ENCODE measurements at places on chromosomes 11 and 22.

- no peak for DNase-seq
Observed at GRCh38 chr11:8794126-8794525, 111.5 kb downstream of the RPL27A start.

GRCh38 chr22:41846268-41846987 lies 13.5 kb downstream of the SREBF2 start:
- DNase-seq: no peak

GRCh38 chr22:20423906-20424551 lies 13.6 kb downstream of the SCARF2 start:
- no peak for DNase-seq

GRCh38 chr11:30991376-30991775 lies 378.2 kb downstream of the DCDC1 start:
- DNase-seq: no peak

GRCh38 chr11:123525097-123525496 lies 95.0 kb downstream of the GRAMD1B start:
- DNase-seq: no peak

DNA sequence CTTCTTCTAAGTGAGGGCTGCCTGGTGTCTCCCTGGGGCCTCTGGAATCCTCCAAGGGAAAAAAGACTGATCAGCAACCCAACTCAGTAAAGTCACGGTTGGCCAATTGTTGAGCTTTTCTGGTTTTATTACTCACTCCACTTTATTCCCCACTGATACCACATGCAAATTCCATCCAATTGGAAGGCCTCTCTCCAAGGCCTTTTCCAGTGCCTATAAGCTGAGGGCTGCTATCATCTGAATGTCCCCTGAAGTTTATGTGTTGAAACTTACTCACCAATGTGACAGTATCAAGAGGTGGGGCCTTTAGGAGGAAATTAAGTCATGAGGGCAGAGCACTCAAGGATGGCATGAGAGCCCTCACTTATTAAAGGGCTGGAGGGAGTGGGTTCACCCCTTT lies 463.3 kb downstream of the BUD13 start:
- no peak for DNase-seq

DNA sequence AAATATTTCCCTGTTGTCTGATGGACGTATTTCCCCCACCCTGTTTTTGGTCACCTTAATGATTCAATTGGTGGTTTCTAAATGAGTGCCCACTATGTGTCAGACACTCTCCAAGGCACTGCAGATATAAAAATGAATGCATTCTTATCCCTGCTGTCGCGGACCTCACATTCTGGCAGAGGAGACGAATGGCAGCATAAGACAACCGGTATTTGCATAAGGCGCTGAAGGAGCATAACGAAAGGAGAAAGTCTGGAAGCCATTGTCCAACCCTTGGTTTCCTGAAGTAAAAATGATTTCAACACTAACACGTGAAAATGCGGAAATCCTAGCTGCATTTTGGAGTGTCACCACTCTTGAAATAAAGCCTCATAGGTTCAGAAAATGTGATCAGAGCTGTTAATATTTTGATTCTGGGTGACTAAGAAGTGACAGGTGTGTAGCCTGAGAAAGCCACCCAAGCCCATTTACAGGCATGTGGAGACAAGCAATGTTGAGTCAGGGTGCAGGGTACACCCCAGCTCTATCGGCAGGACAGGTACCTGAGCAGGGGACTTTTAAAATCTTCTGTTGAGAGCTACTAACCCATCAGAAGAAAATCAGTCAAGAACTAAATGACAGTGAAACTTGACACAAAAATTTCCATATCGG lies 10.1 kb upstream of the GAB2 start:
- no peak for DNase-seq

- DNase-seq: peak; percentile 12
Observed at GRCh38 chr11:86374586-86374985, at the start of gene CCDC81. CCDC81 (plus strand) TSS chr11:86374887; CDS start chr11:86375164, 277 bp downstream.

DNA sequence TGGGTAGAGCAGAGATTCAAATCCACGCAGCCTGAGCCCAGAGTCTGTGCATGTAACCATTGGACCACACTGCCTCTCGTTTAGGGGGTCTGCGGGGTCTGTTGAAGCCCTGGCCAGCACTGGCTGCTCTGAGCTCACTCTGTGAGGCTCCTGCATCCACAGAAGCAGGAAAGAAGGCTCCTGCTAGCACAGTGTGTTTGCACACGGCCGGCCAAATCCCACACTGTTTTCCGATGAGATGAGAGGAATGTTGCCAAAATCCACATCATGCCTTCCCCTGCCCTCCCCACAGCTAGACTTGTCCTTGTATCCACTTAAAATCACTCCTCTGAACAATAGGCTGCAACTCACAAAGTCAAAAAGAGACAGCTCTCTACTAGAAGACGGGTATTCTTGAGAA lies 10.6 kb upstream of the SLC22A12 start:
- DNase-seq: no peak

DNA sequence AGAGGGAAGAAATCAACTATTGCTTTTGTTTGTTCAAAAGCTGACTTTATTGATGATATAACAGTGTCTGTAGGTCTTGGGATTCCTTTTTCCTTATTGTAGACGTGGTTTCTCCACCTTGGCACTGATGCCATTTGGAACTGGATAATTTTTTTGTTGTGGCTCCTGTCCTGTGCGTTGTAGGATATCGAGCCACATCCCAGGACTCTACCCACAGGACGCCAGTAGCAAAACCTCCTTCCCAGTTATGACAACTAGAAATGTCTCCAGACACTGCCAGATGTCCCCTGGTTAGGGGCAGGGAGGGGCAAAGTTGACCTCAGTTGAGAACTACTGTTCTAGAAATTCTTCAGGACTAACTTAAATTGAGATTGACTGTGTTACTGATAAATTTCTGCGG lies 45.8 kb downstream of the ZNRF3 start:
- no peak for DNase-seq

DNA sequence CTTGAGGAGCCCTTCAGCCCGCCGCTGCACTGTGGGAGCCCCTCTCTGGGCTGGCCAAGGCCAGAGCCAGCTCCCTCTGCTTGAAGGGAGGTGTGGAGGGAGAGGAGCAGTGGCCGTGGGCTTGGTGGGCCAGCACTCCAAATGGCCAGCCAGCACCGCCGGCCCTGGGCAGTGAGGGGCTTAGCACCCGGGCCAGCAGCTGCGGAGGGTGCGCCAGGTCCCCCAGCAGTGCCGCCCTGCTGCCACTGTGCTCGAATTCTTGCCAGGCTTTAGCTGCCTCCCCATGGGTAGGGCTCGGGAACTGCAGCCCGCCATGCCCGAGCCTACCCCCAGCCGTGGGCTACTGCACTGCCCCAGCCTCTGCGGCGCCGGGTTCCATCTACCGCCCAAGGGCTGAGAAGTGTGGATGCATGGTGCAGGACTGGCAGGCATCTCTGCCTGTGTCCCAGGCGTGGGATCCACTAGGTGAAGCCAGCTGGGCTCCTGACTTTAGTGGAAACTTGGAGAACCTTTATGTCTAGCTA lies 82.7 kb downstream of the KCNA4 start:
- no peak for DNase-seq

DNA sequence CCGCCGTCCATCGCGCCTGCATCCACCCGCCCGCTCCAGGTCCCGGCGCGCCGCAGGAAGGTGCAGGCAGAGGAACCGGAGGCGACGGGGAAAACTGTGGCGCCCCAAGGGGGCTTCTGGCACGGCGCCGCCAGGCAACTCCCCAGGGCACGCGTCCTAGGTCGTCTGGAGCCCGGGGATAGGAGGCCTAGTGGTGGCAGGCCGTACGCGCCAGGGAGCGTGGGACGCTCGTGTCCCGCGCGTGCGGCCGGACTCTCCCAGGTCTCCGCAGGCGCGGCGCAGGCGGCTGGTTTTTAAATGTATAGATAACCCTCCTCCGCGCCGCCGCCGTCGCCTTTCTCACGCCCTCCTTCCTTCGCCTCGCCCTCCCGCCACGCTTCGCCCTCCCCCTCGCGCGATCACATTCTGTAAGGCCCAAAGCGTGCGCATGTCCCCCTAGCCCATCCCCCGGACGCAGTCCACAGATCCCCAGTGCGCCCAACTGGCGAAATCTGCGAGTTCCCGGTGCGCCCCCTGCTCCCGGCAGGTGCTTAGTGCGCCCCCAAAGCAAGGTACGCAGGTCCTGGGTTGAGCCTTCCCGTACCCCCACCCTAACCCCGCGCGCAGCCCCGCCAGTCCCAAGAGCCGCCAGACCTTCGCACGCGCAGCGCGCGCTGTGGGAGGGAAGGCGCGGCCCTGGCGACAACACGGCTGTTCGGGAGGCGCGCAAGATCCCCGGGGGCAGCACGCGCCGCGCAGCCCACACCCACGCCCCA lies at the start of gene ASCL2:
TSS of gene ASCL2 (minus strand) at position 267 of the 755 bp plus-strand sequence. CDS start at position 11, 256 bp downstream.
- no peak for DNase-seq

- no peak for DNase-seq
Observed at GRCh38 chr11:72102631-72102945, 509 bp downstream of the LAMTOR1 start.

DNA sequence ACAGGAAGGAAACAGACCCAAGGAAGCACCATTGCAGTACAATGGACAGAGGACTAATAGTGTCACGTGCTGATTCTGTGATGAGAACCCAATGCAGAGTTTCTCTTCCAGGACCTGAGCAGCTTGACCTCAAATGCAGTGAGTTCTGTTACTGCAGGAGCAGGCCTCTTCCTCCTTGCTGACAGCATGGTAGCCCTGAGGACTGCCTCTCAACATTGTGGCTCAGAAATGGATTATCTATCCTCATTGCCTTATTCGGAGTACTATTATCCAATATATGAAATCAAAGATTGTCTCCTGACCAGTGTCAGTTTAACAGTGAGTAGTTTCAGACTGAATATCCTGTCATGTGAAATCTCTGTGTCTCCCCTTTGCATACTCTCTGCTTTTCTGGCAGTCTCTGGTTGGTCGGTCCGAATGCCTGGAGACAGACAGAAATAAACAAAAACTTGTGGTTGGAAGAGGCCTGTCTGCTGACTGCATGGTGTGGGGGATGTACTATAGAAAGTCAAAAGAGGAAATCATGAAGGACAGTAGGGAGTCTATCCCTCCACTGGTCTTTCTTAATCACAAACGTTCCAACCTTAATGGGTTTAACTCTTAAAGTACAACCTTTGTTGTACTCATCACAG lies 6.9 kb upstream of the MS4A14 start:
- no peak for DNase-seq

DNA sequence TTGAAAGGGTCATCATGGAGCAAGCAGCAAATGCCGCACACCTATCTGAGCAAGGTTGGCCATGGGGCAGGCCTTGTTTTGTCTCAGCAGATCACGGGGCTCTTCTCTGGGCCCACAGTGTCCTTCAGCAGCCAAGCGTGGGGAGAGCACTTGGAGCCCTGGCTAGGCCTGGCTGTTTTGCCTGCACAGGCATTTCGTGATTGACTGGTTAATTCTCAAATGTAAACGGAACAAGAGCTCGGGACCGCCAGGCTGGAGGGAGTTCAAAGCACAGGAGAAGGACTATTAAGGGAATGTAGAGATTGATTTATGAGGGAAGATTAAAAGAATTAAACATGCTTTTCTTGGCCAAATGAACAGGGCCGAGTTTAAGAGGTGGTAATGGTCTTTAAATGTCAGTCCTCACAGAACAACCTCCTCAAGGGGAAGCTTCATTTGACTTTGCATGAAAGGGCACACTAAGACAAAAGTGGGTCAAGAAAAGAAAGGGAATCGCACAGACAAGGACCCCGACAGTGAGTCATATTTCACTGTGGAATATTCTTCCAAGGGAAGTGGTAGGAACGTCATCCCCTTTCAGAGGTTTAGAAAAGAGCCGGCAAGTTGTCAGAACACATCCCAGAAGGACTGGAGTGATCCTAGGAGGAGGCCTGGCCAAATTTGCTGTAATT lies 20.7 kb downstream of the SPON1 start:
- DNase-seq: no peak

All from progenitor cell of endocrine pancreas (in vitro differentiated cells).